ENCODE measurements at places on chromosomes 6 and 20. TPM values are rescaled to one million over a fixed set of nuclear protein-coding genes. Genes with fewer than 3 reads are reported as not detected.

GRCh38 chr20:54267483-54268003 lies 59.7 kb downstream of the PFDN4 start:
- no peak for DNase-seq

DNA sequence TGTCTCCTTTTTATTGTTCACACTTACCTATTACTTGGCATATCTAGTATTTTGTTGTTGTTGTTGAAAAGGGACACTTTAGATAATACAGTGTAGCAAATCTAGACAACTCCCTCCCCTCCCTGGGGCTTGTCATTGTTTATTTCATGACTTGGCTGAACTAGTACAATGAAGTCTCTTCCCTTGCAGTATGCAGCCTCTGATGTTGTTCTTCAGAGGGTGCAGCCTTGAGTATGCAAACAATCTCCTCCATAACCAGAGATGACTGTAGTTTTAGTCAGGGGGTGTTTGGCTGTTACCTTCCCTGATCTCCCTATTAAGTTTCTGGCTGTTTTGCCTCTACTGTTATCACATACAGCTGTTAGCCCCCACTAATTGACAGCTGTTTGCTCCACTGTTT lies 315.4 kb upstream of the RUNX2 start:
- no peak for DNase-seq

- no peak for DNase-seq
Observed at GRCh38 chr20:56629464-56630085, 469 bp downstream of the TFAP2C start.

- DNase-seq = no peak
Observed at GRCh38 chr6:90175627-90176538, 120.8 kb downstream of the BACH2 start.

Gene SLCO4A1
- 0.90 TPM for total RNA-seq

- no peak for DNase-seq
Observed at GRCh38 chr6:33547499-33547898, 32.6 kb downstream of the BAK1 start.

DNA sequence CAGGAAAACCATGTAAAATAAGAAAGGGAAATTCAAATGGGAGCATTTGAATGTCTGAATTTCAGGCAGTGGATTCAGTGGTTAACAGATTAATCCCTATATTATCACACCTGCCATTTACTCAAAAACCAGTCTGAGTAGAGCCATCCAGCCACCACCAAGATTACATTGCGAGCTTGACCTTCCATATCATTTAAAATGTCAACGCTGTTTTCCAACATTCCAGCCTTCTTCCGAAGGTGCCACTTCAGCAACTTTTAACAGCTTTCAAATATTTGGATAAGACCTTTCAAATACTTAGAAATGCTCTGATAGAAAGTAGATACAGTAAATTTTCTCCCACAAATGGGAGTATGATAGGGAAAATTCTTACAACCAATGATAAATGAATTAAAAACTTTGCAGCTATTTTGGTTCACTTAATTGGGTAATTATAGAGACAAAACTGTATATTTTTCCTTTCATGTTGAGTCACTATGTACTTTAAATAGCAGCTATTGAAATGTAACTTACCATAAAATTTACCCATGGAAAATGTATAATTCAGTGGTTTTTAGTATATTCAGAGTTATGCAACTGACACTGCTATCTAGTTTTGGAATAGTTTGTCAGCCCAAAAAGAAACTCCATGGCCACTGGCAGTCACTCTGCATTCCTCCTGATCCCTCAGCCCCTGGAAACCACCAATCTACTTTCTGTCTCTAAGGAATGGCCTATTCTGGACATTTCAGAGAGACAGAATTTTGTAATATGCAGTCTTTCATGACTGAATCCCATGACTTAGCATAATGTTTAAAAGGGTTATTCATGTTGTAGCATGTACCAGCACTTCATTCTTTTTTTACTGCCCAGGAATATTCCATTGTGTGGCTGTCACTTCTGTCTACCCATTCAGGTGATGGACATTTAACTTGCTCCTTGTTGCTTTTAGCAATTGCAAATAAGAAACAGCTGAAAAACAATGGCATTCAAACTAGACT lies 21.5 kb downstream of the EZR start:
- DNase-seq = no peak

GRCh38 chr20:56916345-56916622 lies 287.2 kb downstream of the TFAP2C start:
- DNase-seq = no peak

Gene LTA
- total RNA-seq = not detected

DNA sequence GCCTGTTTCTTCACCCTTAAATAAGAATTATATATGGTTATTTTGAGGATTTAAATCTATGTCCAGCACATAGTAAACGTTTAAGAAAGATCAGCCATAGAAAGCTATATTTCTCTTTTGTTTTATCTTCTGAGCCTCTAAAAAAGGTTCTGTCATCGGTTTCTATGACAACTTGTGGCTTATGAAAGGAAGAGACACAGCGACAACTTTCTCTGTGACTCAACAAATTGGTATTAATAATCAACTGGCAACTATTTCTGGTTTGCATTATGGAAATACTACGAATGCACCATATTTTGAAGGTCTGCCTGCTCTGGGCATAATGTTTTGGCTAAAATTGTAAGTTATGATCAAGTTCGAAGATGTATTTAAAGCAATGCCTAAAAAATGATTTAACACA lies 751.0 kb downstream of the CD109 start:
- DNase-seq = peak; percentile 55

DNA sequence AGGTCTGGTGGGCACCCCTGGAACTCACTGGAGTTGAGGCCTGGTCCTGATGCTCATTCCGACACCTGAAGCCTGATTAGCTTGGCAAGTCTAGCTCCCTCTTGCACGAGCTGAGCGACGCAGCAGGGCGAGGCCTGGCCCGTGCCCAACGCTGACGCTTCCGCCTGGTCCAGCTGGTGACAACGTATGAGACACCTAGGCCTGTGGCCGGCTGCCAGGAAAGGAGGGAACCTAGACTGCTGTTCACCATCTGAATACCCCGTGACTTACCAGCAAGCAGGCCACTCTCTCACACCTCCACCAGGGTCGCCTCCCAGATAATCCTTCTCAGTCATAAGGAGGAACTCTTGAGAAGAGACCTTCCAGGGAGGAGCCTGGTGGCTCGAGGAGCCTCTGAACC lies 24.5 kb downstream of the YTHDF1 start:
- peak; percentile 58 for DNase-seq

Gene FAM83C
- not detected for total RNA-seq

DNA sequence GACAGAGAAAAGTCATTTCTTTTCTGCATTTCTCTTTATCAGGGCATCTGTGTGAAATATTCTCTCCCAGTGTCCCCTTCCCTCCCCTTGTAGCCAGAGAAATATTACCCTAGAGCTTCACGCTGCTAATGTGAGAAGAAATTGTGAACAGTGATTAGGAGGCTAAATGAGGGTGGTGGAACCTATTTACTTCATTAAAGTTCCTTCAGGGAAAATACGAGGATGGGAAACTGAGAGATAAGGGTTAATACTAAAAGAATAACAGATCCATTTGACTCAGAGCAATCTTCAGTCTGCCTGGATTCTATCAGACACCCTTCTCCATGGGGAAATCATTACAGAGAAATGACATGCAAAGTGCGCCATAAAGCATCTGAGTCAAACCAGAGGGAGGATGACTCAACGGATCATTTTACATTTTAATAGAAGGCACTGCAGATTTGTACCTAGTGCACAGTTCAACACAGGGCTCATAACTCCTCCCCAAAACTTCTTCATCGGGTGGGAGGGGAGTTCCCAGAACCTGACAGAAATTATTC lies 131.3 kb downstream of the GJA10 start:
- DNase-seq = no peak

DNA sequence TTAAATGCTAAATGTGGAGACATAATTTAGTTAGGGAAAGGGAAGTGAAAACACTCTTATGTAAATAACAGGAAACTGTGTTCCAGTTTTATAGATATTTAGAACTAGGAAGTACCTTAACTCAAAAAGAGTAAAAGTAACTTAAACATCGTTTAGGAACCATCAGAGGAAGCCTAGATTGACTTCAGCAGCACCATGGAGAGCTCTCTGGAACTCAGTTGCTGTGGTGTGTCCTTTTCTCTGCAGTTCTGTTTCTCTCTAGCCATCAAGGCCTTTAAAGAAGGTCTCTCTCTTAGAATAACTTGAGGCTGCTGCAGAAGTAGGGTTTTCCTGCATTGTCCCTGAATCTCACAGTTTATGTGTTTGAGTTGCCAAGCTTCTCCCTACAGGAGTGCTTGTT lies 26.9 kb downstream of the CLVS2 start:
- DNase-seq = no peak

GRCh38 chr20:6473197-6473596 lies 294.3 kb upstream of the BMP2 start:
- no peak for DNase-seq

Gene BPI
- not detected for total RNA-seq

- no peak for DNase-seq
Observed at GRCh38 chr6:146857980-146858347, 259.2 kb downstream of the ADGB start.

Gene HSPA1A
- 81.8 TPM for total RNA-seq

DNA sequence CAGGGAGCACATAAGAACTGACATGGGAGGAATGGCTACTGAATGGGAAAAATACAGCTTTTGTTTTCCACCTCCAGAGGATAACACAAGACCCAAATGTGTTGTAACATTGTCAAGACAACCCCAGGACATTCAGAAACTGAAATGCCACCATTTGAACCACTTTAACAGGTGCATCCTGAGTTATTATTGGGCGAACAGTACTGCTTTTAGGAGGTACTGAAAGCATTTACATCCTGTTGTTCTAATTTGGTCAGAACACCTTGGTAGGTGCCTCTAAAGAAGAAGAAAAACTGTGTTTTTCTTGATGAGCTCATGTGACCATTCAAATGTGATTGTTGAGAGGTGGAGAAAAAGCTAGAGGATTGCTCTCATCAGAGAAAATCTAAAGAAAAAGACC lies 6.4 kb upstream of the TXNDC5 start:
- DNase-seq = no peak

- DNase-seq = no peak
Observed at GRCh38 chr6:36920546-36920945, 34.0 kb upstream of the PI16 start.

DNA sequence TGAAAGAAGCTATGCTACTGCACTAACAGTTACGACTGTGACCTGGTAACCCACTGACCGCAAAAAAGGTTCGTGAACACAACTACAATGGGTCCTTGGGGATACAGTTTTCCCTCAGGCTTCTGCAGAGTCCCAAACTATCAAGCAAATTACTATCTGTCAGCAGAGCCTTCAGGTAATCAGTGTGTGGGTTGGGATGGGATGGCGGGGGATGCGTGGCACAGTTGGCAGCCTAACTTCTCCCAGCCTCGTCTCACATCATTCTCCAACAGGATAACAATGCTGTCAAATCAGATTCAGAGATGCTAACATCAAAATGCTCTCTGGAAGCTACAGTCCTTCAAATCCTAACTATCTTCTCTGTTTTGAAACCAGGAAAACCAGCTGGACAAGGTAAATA lies 102.3 kb downstream of the EPM2A start:
- no peak for DNase-seq

DNA sequence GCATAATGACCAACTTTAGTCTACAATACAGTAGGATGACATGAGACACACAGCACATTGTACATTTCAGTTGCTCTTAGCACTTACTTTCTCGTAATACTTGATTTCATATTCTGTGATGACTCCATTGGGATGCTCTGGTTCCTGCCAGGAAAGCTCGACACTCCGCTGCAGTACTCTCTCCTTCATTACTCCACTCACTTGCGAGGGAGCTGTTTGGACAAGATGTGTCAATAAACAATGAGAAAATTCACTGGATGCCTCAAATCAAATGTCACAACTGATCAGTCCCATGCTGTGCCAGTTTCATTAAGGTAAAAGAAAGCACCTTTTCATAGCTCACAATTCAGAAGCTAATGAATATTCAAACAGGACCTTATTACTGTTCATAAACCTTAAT lies 147.1 kb downstream of the EPHA7 start:
- no peak for DNase-seq

DNA sequence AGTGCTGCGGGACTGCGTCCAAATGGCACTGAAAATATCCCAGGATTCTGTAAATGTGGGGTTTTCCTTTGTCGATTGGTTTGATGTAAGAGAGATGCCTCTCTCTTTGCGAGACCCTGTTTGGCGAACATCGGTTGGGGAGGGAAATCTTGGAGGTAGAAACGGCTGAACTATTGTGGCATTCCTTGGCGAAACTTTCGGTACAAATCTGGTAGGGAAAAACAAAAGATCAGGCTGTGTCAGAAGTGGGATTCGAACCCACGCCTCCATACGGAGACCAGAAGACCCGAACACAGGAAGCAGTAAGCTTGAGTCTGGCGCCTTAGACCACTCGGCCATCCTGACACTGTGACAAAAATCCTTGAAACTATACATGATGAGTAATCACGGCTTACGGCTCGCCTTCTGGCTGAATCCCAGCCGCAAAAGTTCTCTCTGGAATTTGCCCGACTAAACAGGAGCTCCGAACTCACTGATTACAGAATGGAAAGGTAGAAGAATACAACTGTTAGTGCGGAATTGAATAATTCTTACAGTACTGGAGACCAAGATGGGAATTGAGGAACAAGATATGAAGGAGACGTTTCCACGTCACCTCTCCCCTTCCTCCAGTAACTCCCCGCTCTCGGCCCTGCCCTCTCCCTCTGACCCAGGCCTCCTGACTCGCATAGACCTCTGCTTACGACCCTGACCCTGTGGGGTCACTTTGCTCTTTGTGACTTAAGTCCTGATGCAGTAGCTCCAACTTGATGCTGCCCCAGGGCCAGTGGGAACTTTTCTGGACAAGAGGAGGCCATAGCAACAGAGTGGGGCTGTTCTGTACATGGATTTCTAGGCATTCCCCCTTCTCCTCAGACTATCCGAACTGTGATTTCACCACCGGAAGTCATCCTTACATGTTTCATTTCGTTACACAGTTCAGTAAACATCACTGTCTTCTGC lies 132.8 kb upstream of the ZNF184 start:
- peak; percentile 37 for DNase-seq

Gene SEMG1
- not detected for total RNA-seq

Gene SNAP91
- total RNA-seq = 1.3 TPM

GRCh38 chr6:158457616-158458278 lies 102.1 kb upstream of the TMEM181 start:
- no peak for DNase-seq

Gene JPH2
- total RNA-seq = 0.13 TPM

GRCh38 chr20:48845721-48846306 lies 18.0 kb upstream of the PREX1 start:
- DNase-seq = peak; percentile 79

GRCh38 chr20:34628026-34628425 lies 48.9 kb downstream of the PIGU start:
- no peak for DNase-seq

DNA sequence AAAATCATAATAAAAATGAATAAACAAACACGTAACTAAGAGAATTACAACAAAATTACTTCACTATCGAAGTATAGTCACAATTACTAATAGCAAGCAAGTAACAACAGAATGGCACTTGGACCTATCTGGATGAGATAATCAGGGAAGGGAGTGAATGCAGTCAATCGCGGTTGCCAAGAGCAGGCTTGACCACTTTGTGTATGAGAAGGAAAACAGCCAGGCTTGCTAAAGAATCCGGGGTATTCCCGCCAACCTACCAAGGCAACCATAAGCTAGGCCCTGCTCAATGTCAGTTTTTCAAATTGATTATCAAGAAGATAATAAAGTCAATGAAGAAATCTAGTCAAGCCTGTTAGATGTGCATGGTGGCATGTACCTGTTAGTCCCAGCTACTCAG lies 39.7 kb downstream of the PXDC1 start:
- DNase-seq = no peak

GRCh38 chr6:20678831-20679352 lies 144.6 kb downstream of the CDKAL1 start:
- DNase-seq = no peak

- peak; percentile 47 for DNase-seq
Observed at GRCh38 chr6:113873043-113873667, 16.0 kb downstream of the MARCKS start.
